ENCODE measurements at places on chromosomes 3 and 15. TPM values are rescaled to one million over a fixed set of nuclear protein-coding genes. Genes with fewer than 3 reads are reported as not detected.

- no peak for DNase-seq
These were observed 128.2 kb upstream of the SLC7A14 start for GRCh38 chr3:170714122-170714521.

SERINC4 gene
- total RNA-seq = not detected

DNA sequence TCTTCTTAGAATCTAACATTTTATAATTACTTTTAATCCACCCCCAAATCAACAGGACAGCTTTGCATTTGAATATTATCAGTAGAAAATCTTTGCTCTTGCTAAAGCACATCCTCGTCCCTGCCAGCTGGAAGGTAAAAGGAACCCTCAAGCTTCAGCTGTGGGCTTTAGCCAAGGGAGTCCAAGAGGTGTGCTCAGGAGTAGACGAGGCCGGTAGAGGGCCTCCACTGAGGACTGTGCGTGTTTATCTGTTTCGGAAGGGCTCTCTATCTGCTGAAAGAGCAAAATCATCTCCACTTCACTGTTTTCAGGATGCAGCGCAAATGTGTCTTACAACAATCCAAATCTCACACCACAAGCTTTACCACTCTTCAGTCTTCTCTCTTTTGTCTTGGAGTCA, 257.4 kb upstream of the IL12A start:
- no peak for DNase-seq

GRCh38 chr3:162491952-162492351, 995.3 kb downstream of the OTOL1 start:
- no peak for DNase-seq

GRCh38 chr15:34365836-34366235, 1.2 kb downstream of the LPCAT4 start:
- no peak for DNase-seq

FMN1 gene
- total RNA-seq = 0.84 TPM

GXYLT2 gene
- not detected for total RNA-seq

BBX gene
- total RNA-seq = 99.1 TPM

DNA sequence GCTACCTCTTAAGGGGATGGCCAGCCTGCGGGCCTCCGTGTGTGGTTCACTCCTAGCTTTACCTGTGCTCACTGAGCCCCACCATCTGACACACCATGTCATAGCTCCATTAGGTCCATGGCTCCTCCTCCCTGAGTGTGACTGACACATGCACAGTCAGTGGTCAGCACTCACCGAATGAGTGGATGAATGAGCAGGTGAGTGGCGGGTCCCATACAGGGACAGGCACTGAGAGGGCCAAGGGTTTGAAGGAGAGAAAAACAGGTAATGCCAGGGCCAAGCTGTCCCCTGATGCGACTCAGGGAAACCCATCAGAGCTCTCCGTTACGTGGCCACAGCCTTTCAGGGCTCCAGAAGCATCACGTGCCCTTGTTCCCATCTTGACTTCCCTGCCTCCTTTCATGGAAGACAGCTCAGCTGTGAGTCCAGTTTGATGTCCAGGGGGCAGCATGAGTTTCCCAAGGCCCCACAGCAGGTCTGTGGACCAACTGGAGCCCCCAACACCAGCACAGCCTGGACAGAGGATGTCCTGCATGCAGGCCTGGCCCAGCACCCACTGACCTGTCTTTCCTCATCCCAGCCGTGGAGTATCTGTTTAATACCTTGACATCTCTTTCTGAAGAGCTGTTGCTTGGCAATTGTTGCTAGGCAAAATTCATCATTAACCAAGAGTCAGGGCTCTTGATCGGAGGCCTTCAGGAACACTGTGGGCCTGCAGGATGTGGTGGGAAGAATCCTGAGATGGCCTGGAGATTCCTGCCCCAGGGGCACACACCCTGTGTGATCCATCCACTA, 84.4 kb downstream of the PLXNA1 start:
- DNase-seq = no peak

GRCh38 chr3:172076212-172076611, 36.8 kb downstream of the FNDC3B start:
- no peak for DNase-seq

GRCh38 chr15:99096894-99097426, 7.9 kb upstream of the SYNM start:
- no peak for DNase-seq

GRCh38 chr15:82812994-82813393, 3.6 kb downstream of the WHAMM start:
- no peak for DNase-seq
